Retinal pigment epithelial cell (primary cell): ENCODE measurements at places on chromosomes 1 and 21.

- no peak for DNase-seq
Observed at GRCh38 chr1:64535938-64536835, 66.3 kb downstream of the CACHD1 start.

- DNase-seq: no peak
Observed at GRCh38 chr21:27802816-27803475, 836.1 kb upstream of the ADAMTS5 start.

GRCh38 chr1:7538033-7538432, 233.1 kb upstream of the VAMP3 start:
- peak; percentile 47 for DNase-seq

DNA sequence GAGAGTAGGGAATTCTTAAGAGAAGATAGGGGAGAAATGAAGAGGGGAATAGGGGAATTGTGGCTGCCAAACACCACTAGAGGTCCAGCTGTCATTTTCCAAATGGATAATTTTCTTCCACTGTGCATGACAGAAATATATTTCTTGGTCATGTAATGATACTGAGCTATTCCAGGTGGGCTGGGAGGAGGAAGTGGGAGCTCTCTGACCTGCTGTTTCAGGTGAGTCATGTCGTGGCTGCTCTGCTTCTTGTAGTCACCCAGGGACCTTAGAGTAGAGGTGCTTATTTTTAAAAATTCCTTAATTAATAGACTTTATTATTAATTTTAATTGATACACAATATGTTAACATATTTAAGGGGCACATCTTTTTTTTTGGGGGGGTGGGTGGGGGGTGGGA, 11.9 kb downstream of the PDE4B start:
- no peak for DNase-seq

GRCh38 chr1:224141693-224142092, 27.8 kb downstream of the FBXO28 start:
- no peak for DNase-seq

GRCh38 chr1:119048624-119049404, 60.7 kb upstream of the TBX15 start:
- no peak for DNase-seq
